Karpas-422 (cell line): ENCODE measurements at places on chromosomes 13 and 19. TPM values are rescaled to one million over a fixed set of nuclear protein-coding genes. Genes with fewer than 3 reads are reported as not detected.
A peak's percentile ranks its signal among the peaks of the same experiment; 100 is the strongest.

DNA sequence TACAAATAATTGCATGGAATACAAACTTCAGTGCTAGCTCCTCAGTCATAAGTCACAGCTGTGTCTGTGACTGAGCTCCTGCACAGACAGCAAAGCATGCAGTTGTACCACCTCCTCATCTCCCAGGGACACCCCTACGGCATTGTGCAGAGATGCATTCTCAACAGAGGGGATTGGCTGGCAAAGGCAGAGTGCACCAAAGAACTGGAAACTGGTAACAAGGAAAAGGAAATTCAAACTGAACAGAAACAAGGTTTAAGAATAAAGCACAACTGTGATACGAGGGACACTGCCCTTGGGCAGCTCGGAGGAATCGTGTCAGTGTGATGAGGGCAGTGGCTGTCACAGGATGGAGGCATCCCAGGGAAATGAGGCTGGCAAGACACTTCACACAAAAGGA, 126.1 kb upstream of the SOX1 start:
- H3K27ac ChIP-seq, result no peak overlapping the region
- DNase-seq, result no peak
- H3K4me1 ChIP-seq, result no peaks in the 10 kb centered on the region
- no peak overlapping the region for H3K4me3 ChIP-seq
- no peaks in the 10 kb centered on the region for H3K36me3 ChIP-seq
- no peaks in the 10 kb centered on the region for H3K27me3 ChIP-seq

DNA sequence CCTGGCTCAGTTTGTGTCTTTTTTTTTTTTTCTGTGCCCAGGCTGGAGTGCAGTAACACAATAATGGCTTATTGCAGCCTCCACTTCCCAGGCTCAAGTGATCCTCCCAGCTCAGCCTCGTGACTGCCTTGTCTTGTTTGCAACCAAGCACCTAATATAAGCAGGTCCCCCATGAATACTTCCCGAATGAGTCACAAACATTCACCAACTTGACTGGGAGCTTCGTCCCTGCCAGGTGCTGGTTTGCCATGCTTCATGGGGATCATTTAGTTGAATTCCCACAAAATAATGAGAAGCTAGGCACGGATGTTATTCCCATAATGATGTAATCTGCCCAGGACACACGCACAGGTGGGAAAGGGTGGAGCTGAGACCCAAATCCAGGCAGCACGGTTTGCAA, 176.5 kb downstream of the CACNA1A start:
- no peak overlapping the region for H3K4me3 ChIP-seq
- no peaks in the 10 kb centered on the region for H3K36me3 ChIP-seq
- no peaks in the 10 kb centered on the region for H3K4me1 ChIP-seq
- DNase-seq, result no peak

DNA sequence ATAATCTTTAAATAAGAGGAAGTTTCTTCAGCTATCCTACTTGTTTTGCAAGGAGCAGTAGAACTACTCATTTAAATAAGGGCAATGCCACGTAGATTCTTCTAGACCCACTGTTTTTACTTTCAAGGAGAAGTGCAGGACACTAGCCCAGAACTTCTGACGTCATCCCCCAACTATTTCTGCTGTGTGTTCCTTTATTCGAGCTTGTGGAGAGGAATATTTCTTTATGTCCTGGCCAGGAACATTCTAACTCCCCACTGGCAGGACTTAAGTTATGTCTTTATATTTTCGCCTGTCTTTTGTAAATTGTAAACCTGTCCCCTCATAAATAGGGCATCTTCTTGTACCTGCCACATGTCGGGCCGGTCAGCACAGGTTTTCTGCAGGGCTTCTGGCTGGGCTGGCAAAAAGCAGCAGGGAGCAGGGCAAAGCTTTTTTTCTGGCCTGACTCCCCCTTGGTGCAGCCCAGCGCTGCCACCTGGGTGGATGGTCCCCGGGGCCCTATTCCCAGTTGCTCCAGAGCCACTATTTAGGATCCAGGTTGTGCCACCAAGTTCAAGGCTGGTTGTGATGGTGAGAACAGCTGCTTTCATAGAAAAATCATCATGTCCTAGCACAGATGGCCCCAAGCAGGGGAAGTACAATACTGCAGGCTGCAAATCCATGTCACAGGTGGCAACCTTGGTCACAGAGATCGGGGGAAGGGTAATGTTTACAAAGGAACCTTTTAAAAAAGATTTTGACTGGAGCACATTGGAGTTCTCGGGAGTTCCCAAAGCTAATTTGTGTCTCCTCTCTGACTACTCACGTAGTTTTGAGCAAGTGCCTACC, 1.8 kb downstream of the MBNL2 start:
- DNase-seq, result peak; percentile 45
- H3K27me3 ChIP-seq, result no peaks in the 10 kb centered on the region
- H3K4me3 ChIP-seq, result peak overlapping the region; percentile 88
- no peaks in the 10 kb centered on the region for H3K36me3 ChIP-seq
- H3K27ac ChIP-seq, result no peak overlapping the region

Gene ANGPTL4
- total RNA-seq, result not detected in 2 replicates

Gene ZNF837
- 0.75 and 2.4 TPM in 2 replicates for total RNA-seq

Gene SMIM7
- 59.8 and 62.0 TPM in 2 replicates for total RNA-seq

Gene CRX
- not detected in 2 replicates for total RNA-seq

- peak overlapping the region; percentile 81 for H3K4me3 ChIP-seq
- no peaks in the 10 kb centered on the region for H3K36me3 ChIP-seq
- no peaks in the 10 kb centered on the region for H3K27me3 ChIP-seq
- H3K27ac ChIP-seq, result no peak overlapping the region
- H3K4me1 ChIP-seq, result peaks cover 42% of the 10 kb centered on the region
Measured at GRCh38 chr13:42990291-42991232, 1.5 kb downstream of the EPSTI1 start.

DNA sequence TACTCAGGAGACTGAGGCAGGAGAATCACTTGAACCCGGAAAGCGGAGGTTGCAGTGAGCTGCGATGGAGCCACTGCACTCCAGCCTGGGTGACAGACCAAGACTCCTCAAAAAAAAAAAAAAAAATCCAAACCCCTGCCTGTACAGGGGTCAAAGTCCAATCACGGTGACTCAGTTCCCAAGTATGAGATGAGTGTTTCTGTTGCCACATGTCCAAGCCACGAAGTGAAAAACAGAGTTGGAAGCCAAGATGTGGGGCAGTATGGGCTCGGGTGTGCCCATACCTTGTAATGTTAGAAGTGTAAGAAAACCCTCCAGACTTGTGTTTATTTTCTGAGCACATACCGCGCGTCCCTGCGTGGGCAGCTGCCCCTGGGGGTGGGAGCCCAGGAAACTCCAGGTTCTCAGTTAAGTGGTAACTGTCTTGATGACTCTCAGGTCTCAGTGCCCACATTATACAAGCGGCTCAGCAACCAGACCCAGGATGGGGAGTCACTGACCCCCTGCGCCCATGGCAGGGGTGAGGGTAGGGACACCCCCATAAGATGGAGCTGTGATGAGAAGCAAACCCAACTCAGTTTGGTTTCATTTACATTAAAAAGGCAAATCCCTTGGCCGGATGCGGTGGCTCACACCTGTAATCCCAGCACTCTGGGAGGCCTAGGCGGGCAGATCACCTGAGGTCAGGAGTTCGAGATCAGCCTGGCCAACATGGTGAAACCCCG, 1.2 kb upstream of the GPX4 start:
- no peaks in the 10 kb centered on the region for H3K36me3 ChIP-seq
- H3K27me3 ChIP-seq, result no peaks in the 10 kb centered on the region
- no peak overlapping the region for H3K4me3 ChIP-seq
- no peak overlapping the region for H3K27ac ChIP-seq
- H3K4me1 ChIP-seq, result peaks cover 38% of the 10 kb centered on the region

DNA sequence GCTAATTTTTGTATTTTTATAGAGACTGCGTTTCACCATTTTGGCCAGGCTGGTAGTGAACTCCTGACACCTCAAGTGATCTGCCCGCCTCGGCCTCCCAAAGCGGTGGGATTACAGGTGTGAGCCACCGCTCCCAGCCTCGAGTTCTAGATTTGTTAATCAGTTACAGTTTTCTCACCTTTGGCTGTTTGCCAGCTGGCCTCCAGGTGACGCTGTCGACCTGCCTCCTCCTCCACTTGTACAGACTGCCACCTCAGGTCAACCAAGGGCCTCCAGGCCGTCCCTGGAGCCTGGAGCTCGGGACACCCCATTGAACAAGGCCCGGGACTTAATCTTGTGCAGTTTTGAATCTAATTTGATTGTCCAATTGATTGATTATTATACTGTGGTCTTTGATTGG, 45.5 kb downstream of the IER2 start:
- H3K27ac ChIP-seq, result no peak overlapping the region
- peak; percentile 86 for DNase-seq
- H3K4me1 ChIP-seq, result no peaks in the 10 kb centered on the region
- no peak overlapping the region for H3K4me3 ChIP-seq
- H3K36me3 ChIP-seq, result no peaks in the 10 kb centered on the region

Gene OR7C1
- not detected in 2 replicates for total RNA-seq

Gene TLE5
- total RNA-seq, result 146 and 233 TPM in 2 replicates

DNA sequence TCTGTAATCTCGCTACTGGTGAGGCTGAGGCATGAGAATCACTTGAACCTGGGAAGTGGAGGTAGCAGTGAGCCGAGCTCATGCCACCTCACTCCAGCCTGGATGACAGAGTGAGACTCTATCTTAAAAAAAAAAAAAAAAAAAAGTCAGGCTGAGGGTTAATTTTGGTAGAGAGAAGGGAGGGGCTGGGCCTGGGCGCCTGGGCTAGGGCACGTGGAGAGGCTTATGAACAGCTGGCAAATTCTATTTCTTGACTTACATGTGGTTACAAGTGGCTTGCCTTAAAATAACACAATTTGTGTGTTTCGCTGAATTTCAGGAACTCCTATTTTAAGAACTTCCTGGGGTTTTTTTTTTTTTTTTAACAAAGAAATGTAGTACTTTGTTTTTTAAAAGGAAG, 47.6 kb upstream of the MAP3K10 start:
- DNase-seq, result peak; percentile 74
- H3K27ac ChIP-seq, result no peak overlapping the region
- no peaks in the 10 kb centered on the region for H3K36me3 ChIP-seq

Gene FFAR2
- not detected in 2 replicates for total RNA-seq

DNA sequence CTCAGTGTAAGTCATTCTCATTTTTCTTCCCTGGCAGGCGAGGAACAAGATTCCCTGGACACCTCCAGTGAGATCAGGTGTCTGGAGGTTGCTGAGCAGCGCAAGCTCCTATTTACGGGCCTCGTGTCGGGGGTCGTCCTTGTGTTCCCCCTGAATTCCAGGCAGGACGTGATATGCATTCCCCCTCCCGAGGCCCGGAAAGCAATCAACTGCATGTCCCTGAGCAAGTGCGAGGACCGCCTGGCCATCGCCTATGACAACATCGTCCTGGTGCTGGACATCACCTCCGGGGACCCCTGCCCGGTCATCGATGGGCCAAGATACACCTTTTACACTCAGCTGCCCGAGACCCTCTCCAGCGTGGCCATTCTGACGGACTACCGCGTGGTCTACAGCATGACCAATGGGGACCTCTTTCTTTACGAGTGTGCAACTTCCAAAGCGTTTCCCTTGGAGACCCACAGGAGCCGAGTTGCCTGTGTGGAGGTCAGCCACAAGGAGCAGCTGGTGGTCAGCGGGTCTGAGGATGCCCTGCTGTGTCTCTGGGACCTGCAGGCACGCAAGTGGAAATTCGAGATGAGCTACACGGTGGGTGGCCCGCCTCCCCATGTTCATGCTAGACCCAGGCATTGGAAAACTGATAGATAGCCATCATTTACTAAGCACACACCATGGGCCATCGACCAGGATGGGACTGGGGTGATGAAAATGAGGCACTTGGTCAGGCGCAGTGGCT, 21.5 kb upstream of the SIN3B start:
- H3K27ac ChIP-seq, result no peak overlapping the region
- H3K27me3 ChIP-seq, result no peaks in the 10 kb centered on the region

Gene ICAM4
- not detected in 2 replicates for total RNA-seq

DNA sequence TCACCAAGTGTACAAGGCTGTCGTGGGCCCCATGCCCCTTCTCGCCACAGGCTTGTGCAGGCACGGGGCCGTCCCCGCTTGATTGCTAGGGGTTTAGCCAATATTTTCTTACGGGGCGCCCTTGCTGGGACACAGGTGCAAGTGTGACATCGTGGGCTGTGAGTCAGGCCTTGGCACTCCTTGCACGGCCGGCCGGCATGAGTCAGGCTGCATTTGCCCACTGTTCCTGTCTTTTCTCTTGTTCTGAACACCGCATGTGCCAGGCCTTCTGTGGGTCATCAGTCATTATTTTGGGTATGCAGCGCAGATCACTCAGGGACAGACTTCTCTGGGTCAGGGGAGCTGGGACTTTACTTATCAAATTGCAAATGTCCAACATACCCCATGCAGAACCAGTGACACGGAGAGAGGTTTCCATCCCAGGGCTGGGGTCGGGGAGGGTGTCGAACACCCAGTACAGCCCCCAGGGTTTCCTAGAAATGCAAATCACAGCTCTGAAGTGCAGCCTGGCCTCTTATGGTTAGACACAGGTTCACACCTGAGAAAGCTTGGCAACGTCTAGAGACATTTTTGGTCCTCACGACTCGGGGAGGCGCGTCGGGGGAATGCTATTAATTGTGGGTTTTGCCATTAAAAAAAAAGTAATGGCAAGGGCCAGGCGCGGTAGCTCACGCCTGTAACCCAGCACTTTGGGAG, 22.5 kb upstream of the KLF2 start:
- H3K4me1 ChIP-seq, result peaks cover 31% of the 10 kb centered on the region
- no peaks in the 10 kb centered on the region for H3K27me3 ChIP-seq
- peak overlapping the region; percentile 75 for H3K27ac ChIP-seq
- peak overlapping the region; percentile 42; the same call in 1 of the 2 replicates for H3K4me3 ChIP-seq
- peak; percentile 93 for DNase-seq
- H3K36me3 ChIP-seq, result no peaks in the 10 kb centered on the region

Gene GPR183
- total RNA-seq, result 0.11 TPM in 1 of 2 replicates, not detected in the other

Gene KLK6
- total RNA-seq, result not detected in 2 replicates

GRCh38 chr13:33711436-33711835, 106.5 kb upstream of the RFC3 start:
- no peak for DNase-seq
- H3K27me3 ChIP-seq, result no peaks in the 10 kb centered on the region
- H3K36me3 ChIP-seq, result peaks cover 2% of the 10 kb centered on the region; the same call in 1 of the 2 replicates

GRCh38 chr19:10747674-10748073, 29.8 kb downstream of the DNM2 start:
- H3K36me3 ChIP-seq, result no peaks in the 10 kb centered on the region
- H3K27ac ChIP-seq, result no peak overlapping the region
- no peak for DNase-seq
- no peaks in the 10 kb centered on the region for H3K27me3 ChIP-seq
- no peak overlapping the region for H3K4me3 ChIP-seq

- no peaks in the 10 kb centered on the region for H3K36me3 ChIP-seq
- no peaks in the 10 kb centered on the region for H3K27me3 ChIP-seq
Measured at GRCh38 chr13:71866335-71867130, 471 bp downstream of the DACH1 start.

- H3K27me3 ChIP-seq, result no peaks in the 10 kb centered on the region
- H3K4me1 ChIP-seq, result peaks cover 9% of the 10 kb centered on the region
- no peak overlapping the region for H3K4me3 ChIP-seq
- no peak overlapping the region for H3K27ac ChIP-seq
- no peaks in the 10 kb centered on the region for H3K36me3 ChIP-seq
- no peak for DNase-seq
Measured at GRCh38 chr13:97853550-97853949, 99.9 kb upstream of the IPO5 start.

- H3K4me3 ChIP-seq, result no peak overlapping the region
- no peaks in the 10 kb centered on the region for H3K4me1 ChIP-seq
- no peak for DNase-seq
- no peak overlapping the region for H3K27ac ChIP-seq
Measured at GRCh38 chr13:81874681-81875661, 1534.0 kb upstream of the SPRY2 start.
